ENCODE measurements at places on chromosomes 12 and 14.

DNA sequence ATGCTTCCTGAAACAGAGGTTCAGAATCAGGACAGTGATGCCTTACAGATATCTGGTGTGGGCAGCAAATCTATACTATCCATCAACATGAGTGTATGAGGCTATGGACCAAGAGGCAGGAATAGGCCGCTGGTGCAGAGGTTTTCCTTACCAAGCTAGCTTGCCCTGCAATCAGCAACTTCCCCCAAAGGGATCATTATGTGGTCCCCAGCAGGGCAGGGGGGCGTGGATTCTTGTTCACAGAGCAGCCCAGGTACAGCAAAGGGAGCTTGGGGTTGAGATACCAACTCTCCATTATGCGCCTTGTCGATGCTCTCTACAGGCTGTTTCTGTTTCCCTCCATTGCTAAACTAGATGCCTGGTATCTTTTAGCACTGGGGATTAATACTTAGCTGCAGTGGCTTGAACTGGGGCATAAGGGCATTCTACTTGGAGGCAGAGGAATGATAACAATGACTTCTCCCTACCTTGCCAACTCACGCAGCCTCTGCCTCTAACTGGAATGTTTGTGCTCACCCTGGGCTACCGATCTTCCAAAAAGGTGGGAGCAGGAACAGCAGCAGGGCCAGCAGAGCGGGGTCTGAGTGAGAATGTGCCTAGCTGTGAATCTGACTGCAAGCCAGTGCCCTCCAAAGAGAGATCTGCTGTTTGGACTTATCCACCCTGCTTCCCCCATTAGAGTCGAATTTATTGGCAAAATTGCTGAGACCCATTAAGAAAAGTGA is 10.3 kb upstream of the KRT1 start:
- DNase-seq: no peak

GRCh38 chr12:116241157-116241759 is 36.2 kb downstream of the MED13L start:
- no peak for DNase-seq

DNA sequence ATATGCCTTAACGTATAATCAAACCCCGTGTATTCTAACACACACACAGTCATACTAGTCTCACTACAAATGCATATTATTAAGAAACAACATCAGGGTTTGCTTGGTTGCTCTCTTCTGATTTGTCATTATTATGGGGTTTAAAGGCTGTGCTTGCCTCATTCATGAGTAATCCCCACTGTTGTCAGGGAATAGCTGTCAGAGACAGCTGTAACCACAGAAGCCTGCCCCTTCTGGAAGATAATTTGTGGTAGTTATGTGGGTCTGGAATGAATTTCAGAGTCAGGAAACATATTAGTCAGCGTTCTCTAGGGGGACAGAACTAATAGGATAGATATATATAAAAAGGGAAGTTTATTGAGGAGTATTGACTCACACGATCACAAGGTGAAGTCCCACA is 456.9 kb upstream of the TMEM132C start:
- DNase-seq: no peak

DNA sequence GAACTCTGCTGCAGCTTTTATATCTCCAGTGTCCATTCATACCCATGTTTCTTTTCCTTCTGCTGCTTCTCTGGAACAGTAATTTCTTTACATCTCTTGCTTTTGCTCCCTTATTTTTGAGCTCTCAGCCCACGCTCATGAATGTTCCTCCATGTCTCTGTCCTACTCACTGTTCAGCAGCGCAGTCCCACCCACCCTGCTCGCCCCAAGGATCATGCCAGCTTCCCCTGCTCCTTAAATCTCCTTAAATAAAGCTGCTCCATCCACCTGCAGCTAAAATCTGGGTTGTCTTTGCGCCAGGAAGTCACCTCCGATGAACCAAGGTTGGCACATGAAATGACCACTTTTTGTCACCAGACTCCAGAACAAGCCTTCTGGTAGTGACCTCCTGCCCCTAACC is 201.1 kb upstream of the RGS6 start:
- DNase-seq: no peak

- DNase-seq: no peak
These were observed 234.7 kb upstream of the TBX3 start for GRCh38 chr12:114918535-114919233.

DNA sequence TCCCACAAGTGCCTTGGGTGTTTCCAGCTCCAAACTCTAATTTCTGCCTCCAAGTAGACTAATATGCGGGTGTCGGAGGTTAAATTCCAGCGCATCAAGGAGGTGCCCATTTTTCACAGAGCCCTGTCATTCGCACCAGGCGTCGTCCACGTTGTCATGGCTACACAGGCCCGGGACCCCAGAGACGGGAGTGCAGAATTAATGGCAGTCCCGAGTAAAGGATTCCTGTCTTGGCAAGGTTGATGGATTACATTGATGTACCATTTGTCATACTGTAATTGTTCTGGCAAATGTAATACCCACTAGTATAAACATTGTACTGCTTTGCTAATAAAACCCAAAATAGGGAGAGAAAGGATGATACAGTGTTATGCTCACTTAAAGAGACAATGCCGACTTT is 222.9 kb upstream of the MYL2 start:
- DNase-seq: no peak
